ENCODE measurements at places on chromosomes 2 and 18. TPM values are rescaled to one million over a fixed set of nuclear protein-coding genes. Genes with fewer than 3 reads are reported as not detected.

DNA sequence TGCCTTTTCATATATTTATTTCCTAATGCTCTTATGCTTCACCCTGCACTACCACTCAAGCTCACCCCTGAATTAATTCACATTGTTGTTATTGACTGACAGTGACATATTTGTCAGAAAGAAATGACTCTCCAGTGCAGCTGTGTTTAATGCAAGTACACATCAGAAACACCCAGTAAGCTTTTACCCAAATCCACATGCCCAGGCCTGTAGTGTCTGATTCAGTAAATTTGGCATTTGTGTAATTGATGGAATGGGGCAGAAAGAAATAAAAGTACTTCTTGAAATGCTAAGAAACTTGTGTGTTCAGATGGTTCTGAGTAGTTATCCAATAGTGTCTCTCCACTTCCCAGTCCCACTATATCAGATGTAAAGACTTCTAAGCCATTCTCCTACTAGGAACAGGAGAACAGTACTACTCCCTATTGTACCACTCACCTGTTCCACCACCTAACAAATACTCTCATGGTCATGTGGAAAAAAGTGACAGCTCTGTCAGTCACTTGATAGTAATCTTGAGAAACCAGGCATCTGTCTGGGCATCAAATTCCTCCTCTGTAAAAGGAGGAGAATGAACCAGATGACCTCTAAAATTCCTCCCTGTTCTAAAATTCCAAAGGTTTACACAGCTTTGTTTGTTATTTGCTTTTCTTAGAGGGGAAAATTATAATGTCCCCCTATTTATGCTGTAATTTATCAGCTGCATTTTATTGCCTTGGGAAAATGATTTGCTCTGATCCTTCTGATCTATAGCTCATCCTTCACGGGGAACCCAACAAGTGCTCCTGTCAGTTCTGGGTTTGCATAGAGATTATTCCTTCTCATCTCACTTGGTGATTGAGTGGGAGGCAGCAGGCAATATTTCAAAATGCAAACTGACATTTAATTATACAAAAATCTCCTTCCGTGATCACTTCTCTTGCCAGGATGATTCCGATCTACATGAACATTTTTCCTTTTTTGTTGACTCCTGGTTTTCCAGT, 70.9 kb downstream of the ZNF385B start:
- H3K4me1 ChIP-seq, result no peaks in the 10 kb centered on the region
- H3K27me3 ChIP-seq, result no peaks in the 10 kb centered on the region
- no peak overlapping the region for H3K27ac ChIP-seq
- DNase-seq, result no peak
- H3K36me3 ChIP-seq, result no peaks in the 10 kb centered on the region
- H3K4me3 ChIP-seq, result no peak overlapping the region

DNA sequence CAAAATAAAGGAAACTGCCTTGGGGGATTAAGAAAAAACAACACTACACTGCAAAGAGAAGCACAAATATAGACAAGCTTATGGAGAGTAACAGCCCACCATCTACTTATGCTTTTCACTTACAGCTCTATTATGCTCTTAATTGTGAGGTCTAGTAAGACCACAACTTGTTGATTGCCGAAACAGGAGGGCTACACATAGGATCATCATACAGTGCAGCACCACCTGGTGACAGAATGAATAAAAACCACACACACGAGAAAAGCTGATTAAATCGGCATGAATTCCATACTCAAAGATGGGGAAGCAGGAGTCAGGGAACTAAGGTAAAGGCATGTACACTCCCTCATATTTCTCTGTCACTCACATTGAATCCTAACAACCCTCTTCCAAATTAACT, 259.2 kb downstream of the IKZF2 start:
- no peak for DNase-seq
- H3K27ac ChIP-seq, result no peak overlapping the region
- no peaks in the 10 kb centered on the region for H3K27me3 ChIP-seq
- no peak overlapping the region for H3K4me3 ChIP-seq
- no peaks in the 10 kb centered on the region for H3K4me1 ChIP-seq

NYAP2 gene
- not detected for total RNA-seq

DNA sequence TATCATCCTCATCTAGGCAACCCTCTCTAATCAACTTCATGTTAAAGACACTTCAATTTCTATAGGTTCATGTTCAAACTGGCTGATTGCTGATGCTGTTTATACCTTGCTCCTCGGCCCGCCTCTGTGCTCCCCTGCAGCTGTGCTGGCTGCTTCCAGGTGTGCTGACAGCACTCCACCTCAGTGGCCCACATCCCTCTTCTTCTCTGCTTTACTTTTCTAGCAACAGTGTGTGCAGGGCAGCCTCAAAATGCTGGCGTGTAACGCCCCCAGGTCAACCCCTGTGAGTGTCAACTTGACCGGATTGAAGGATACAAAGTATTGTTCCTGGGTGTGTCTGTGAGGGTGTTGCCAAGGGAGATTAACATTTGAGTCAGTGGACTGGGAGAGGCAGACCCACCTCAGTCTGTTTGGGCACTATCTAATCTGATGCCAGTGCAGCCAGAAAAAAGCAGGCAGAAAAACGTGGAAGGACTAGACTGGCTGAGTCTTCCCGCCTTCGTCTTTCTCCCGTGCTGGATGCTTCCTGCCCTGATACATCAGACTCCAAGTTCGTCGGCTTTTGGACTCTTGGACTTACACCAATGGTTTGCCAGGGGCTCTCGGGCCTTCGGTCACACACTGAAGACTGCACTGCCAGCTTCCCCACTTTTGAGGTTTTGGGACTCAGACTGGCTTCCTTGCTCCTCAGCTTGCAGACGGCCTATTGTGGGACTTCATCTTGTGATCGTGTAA, 94.7 kb downstream of the COL6A3 start:
- H3K27me3 ChIP-seq, result peaks cover 10% of the 10 kb centered on the region
- H3K27ac ChIP-seq, result no peak overlapping the region
- H3K4me1 ChIP-seq, result no peaks in the 10 kb centered on the region
- no peak overlapping the region for H3K4me3 ChIP-seq
- H3K36me3 ChIP-seq, result no peaks in the 10 kb centered on the region
- no peak for DNase-seq

TMEM178A gene
- not detected for total RNA-seq

DNA sequence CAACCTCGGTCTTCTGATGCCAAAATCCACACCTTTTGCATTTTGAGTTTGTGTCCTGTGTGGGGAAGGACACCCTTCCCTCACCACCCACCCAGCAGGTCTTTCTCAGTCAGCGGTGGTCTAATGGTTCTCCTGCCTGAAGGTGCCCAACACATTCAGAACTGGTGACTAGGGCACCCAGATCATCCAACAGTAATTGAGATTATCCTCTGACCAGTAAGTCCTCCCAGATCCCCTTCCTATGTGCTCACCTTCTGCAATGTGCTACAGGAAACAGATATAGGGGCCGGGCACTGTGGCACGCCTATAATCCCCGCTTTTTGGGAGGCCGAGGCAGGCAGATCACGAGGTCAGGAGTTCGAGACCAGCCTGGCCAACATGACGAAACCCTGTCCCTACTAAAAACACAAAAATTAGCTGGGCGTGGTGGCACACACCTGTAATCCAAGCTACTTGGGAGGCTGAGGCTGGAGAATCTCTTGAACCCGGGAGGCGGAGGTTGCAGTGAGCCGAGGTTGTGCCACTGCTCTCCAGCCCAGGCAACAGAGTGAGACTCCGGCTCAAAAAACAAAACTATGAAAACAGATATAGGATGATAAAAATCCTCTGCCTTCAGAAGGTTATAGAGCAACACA, 56.2 kb downstream of the REEP1 start:
- DNase-seq, result no peak
- no peak overlapping the region for H3K27ac ChIP-seq
- H3K36me3 ChIP-seq, result no peaks in the 10 kb centered on the region
- H3K27me3 ChIP-seq, result peaks cover 30% of the 10 kb centered on the region

GREB1L gene
- total RNA-seq, result not detected

LDAH gene
- total RNA-seq, result 23.7 TPM

TMEM17 gene
- total RNA-seq, result 0.26 TPM

- H3K27ac ChIP-seq, result no peak overlapping the region
- no peaks in the 10 kb centered on the region for H3K27me3 ChIP-seq
- no peak for DNase-seq
Observed at GRCh38 chr2:190301032-190301431, 18.6 kb downstream of the HIBCH start.

GRCh38 chr2:142037066-142037465, 93.8 kb downstream of the LRP1B start:
- H3K27ac ChIP-seq, result no peak overlapping the region
- H3K4me3 ChIP-seq, result no peak overlapping the region
- no peaks in the 10 kb centered on the region for H3K36me3 ChIP-seq
- no peak for DNase-seq

GRCh38 chr2:54444503-54444902, 11.6 kb upstream of the SPTBN1 start:
- no peak for DNase-seq
- peaks cover 15% of the 10 kb centered on the region for H3K27me3 ChIP-seq

DNA sequence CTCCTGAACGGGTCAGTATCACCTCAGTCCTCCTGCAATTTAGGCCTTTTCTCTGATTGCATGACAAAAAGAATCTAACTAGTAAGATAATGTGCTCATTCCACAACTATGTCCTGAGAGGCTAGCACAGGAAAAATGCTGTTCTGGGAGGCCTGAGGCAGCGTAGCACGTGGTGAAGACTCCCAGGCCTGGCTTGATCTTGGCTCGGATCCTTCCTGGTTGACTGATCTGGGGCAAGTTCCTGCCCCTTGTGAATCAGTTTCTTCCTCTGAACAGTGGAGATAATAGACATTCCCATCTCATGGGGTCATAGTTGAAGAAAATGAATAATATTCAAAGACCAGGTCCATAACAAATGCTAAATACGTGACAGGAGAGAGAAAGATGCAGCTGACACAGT, 12.3 kb downstream of the FBLN7 start:
- H3K4me1 ChIP-seq, result peaks cover 9% of the 10 kb centered on the region
- H3K4me3 ChIP-seq, result no peak overlapping the region
- H3K27me3 ChIP-seq, result peaks cover 16% of the 10 kb centered on the region
- H3K36me3 ChIP-seq, result no peaks in the 10 kb centered on the region

Measured in activated CD8-positive, alpha-beta memory T cell treated with anti-CD3 and anti-CD28 coated beads, Interleukin-2, amount 10 ng/mL, durations not matched to agents 7 days and 5 days (primary cell).